ENCODE measurements at places on chromosomes 3 and 15.

GRCh38 chr3:3200632-3201212 is 21.2 kb upstream of the CRBN start:
- no peak for DNase-seq

- DNase-seq = no peak
These were observed 750 bp upstream of the HHLA2 start for GRCh38 chr3:108295421-108296175.

- DNase-seq = no peak
These were observed 101.9 kb upstream of the ROBO1 start for GRCh38 chr3:79869461-79870312.

DNA sequence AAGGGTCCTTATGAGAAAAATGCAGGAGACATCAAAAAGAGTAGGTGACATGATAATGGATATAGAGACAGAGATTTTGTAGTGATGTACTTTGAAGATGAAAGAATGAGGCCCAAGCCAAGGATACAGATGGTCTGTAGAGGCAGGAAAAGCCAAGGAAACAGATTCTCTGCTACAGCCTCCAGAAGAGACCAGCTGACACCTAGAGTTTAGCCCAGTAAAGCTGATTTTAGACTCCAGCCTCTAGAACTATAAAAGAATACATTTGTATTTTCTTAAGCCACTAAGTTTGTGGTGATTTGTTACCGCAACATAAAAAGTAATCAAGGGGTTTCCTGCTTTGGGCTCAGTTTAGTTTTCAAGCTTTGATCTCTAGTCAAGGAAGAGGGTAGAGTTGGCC is 64.8 kb downstream of the STRIT1 start:
- no peak for DNase-seq

GRCh38 chr3:136595913-136596697 is 156.1 kb downstream of the STAG1 start:
- no peak for DNase-seq

- no peak for DNase-seq
These were observed 111.8 kb downstream of the IGF2BP2 start for GRCh38 chr3:185713015-185713414.

DNA sequence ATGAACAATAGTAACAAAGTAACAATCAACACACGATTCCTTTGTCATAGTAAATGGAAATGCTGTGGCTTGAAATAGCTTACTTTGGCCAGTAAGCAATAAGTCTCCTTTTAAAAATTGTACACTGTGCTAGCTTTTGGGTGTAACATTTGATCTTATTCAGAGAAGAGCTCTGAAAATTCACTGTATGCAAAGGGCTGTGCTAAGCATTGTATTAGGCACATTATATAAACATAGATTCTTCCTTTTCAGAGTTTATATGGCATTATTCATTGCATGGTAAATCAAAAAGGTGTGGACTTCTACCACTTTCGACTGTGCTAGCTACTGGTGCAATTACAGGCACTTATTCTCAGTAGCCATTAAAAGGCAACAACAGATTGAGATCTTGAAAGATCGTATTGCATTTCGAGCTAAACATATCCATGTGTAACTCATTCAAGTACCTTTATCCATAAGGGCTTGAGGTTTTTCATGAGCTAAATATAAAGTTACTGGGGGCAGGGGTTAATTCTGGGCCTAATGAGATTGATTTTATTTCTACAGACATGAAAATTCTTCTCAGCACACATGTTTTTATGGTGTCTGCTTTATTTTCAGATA is 246.8 kb downstream of the NR1D2 start:
- DNase-seq = no peak

- no peak for DNase-seq
These were observed 87.5 kb upstream of the DAZL start for GRCh38 chr3:16692486-16693344.

- DNase-seq = no peak
These were observed 267.3 kb upstream of the SLITRK3 start for GRCh38 chr3:165463531-165463930.

Data from esophagus muscularis mucosa (tissue), 4 donors.